ENCODE measurements at places on chromosomes 5 and 9.

- H3K27me3 ChIP-seq = no peaks in the 10 kb centered on the region
- H3K36me3 ChIP-seq = no peaks in the 10 kb centered on the region
- DNase-seq = no peak
- no peaks in the 10 kb centered on the region for H3K4me1 ChIP-seq
- H3K27ac ChIP-seq = no peak overlapping the region
Observed at GRCh38 chr5:61132559-61132958, 29.7 kb downstream of the SMIM15 start.

DNA sequence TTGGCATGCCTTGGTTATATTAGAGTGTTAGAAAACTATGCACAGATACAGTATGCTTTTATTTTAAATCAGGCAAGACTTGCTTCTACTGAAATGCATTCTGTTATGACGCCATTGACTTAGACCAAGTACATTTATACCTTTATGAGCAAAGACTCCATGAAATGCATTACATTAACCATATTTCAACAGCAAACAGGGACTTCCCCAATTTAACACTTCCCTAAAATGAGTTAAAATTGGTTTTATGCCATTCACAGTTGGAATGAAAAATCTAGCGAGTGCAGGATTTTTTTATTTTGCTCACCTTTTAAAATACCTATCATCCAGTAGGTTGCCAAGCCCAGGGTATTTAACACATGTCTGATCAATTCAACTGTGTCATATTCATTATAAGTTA lies 272.1 kb upstream of the IZUMO3 start:
- no peaks in the 10 kb centered on the region for H3K27me3 ChIP-seq
- no peak overlapping the region for H3K4me3 ChIP-seq
- H3K4me1 ChIP-seq = no peaks in the 10 kb centered on the region
- H3K36me3 ChIP-seq = no peaks in the 10 kb centered on the region
- DNase-seq = no peak

GRCh38 chr9:108476574-108476973 lies 379.2 kb downstream of the ACTL7B start:
- H3K4me3 ChIP-seq = no peak overlapping the region
- no peaks in the 10 kb centered on the region for H3K4me1 ChIP-seq
- no peak for DNase-seq
- H3K27ac ChIP-seq = no peak overlapping the region
- no peaks in the 10 kb centered on the region for H3K36me3 ChIP-seq

- no peak overlapping the region for H3K4me3 ChIP-seq
- H3K27me3 ChIP-seq = no peaks in the 10 kb centered on the region
- H3K27ac ChIP-seq = no peak overlapping the region
- H3K36me3 ChIP-seq = no peaks in the 10 kb centered on the region
- no peaks in the 10 kb centered on the region for H3K4me1 ChIP-seq
Observed at GRCh38 chr5:77662635-77663034, 24.1 kb upstream of the OTP start.

Data from body of pancreas (tissue), 4 donors.